ENCODE measurements at places on chromosomes 16 and 17. TPM values are rescaled to one million over a fixed set of nuclear protein-coding genes. Genes with fewer than 3 reads are reported as not detected.
A peak's percentile ranks its signal among the peaks of the same experiment; 100 is the strongest.

The PDILT gene
- not detected for total RNA-seq

DNA sequence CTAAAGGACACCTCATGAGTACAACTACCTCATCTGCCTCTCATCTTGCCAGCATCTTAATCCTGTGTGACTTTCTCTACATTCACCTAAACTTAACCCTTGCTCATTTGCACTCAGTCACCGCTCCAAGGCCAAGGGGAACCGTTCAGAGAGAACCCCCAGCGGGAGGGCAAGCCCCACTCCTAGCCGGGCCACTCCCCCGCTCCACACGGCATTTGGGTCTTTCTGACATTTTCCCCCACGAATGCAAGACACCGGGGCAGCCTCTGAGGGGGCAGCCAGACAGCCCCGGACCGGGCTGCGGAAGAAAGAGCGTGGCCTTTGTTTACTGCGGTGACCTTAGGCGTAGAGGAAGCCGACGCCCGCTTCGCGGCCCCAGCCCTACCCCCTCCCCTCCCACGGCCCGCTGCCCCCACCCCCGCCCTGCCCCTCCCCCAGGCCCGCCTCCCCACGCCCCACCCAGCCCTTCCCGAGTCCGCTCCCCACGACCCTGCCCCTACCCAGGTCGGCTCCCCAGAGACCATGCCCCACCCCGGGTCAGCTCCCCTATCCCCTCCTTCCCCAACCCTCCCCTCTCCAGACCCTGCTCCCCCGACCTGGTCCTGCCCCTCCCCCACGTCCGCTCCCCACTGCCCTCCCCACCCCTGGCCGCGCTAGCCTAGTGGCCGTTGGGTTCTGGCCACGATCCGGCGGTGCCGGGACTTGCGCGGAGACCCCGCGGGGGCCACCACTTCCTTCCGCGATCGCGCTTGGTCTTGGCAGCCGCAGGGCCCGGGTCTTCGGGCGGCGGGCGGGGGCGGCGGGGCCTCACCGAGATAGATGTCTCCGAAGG is 789 bp downstream of the CSNK1D start:
- no peaks in the 10 kb centered on the region for H3K36me3 ChIP-seq
- peak overlapping the region; percentile 100 for H3K4me3 ChIP-seq
- H3K4me1 ChIP-seq = peaks cover 61% of the 10 kb centered on the region
- peak; percentile 53 for DNase-seq

DNA sequence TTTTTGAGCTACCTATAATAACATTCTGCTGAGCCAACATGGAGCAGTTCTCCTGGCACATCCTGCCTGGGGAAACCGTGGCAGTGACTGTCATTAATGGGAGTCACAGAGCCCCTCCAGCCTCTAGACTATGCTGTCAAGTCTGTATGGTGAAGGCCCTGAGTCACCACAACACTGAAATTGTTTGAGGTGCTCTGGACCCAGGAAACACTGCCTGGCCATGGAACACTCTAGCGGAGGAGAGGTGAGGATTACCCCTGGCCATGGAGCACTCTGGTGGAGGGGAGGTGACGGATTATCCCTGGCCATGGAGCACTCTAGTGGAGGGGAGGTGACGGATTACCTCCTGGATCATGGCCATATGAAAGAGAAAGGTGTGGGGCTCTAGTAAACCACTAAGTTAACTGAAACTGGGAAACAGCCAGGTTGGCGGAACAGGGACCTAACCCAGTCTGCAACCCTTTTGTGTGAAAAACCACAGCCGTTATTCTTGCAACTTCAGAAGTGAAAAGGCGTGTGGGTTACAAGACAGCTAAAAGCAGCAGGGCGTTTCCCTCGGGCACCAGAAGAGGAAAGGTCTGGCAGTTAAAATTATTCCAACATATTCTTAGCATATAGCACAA is 156.7 kb downstream of the KCNJ12 start:
- H3K27me3 ChIP-seq = no peaks in the 10 kb centered on the region
- no peak for DNase-seq
- H3K36me3 ChIP-seq = no peaks in the 10 kb centered on the region

- H3K36me3 ChIP-seq = no peaks in the 10 kb centered on the region
- no peak overlapping the region for H3K4me3 ChIP-seq
- no peaks in the 10 kb centered on the region for H3K27me3 ChIP-seq
These were observed 124.8 kb upstream of the ERCC4 start for GRCh38 chr16:13795131-13795530.

The TBC1D3 gene
- total RNA-seq = not detected

The CCDC200 gene
- total RNA-seq = not detected

The SEPTIN12 gene
- total RNA-seq = not detected

GRCh38 chr17:75182319-75182568 is 515 bp downstream of the SUMO2 start:
- no peak for DNase-seq
- peaks cover 6% of the 10 kb centered on the region for H3K4me1 ChIP-seq
- peak overlapping the region; percentile 100 for H3K27ac ChIP-seq
- peak overlapping the region; percentile 99 for H3K4me3 ChIP-seq
- no peaks in the 10 kb centered on the region for H3K36me3 ChIP-seq
- H3K27me3 ChIP-seq = no peaks in the 10 kb centered on the region

DNA sequence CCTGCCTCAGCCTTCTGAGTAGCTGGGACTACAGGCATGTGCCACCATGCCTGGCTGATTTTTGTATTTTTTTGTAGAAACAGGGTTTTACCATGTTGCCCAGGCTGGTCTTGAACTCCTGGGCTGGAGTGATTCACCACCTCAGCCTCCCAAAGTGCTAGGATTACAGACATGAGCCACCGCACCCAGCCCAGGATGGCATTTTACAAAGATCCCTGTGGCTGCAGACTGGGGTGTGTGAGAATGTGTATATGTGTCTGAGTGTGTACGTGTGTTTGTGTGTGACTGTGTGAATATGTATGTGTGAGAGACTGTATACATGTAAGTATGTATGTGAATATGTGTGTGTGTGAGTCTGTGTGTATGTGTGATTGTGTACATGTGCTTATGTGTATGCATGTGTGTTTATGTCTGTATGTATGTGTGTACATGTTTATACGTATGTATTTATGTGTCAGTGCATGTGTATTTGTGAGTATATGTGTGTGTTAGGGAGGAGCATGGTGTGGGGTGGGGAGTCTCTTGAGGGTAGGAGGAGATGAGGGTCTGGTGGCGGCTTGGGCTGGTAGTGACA is 17.0 kb downstream of the RPTOR start:
- H3K36me3 ChIP-seq = no peaks in the 10 kb centered on the region
- no peaks in the 10 kb centered on the region for H3K27me3 ChIP-seq
- no peak overlapping the region for H3K4me3 ChIP-seq
- DNase-seq = no peak

DNA sequence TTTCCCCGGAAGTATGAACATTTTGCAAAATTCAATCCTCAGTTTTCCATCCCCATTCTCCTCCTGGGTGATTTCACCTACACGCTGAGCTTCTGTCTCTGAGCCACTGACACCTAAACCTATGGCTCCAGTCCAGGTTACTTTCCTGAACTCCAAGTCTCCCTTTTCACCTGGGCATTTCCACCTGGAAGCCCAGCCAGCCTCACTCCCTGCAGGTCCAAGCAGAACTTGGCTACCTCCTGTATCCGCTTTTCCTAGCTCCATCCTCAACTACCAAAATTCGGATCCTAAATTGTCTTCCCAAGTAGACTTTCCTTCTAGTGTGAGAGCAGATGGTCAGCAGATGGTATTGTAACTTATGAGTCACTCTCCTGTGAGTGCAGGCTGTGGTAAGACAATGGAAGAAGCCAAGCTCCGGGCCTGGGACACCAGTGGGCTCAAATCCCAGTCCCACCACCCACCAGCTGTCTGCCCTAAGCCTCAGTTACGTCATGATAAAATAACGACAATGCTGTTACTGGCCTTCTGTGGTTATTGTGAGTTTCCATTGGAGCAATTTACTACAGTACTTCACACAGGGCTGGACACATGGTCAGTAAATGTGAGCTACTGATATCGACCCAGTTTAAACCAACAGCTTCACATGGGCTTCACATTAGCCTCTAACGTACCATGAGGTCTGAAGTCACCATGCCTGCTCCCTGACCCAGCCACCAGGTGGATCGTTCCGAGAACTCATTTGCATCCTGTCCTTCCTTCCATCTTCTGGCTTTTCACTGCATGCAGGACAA is 33.3 kb downstream of the PECAM1 start:
- H3K27ac ChIP-seq = no peak overlapping the region
- H3K36me3 ChIP-seq = no peaks in the 10 kb centered on the region
- DNase-seq = no peak
- H3K4me1 ChIP-seq = no peaks in the 10 kb centered on the region

The CCDC40 gene
- total RNA-seq = 3.0 TPM

The MYH2 gene
- not detected for total RNA-seq

- DNase-seq = peak; percentile 40
- no peaks in the 10 kb centered on the region for H3K36me3 ChIP-seq
- peaks cover 29% of the 10 kb centered on the region for H3K27me3 ChIP-seq
- peak within 1 kb of the TSS; percentile 49 for H3K27ac ChIP-seq
- H3K4me1 ChIP-seq = peaks cover 50% of the 10 kb centered on the region
These were observed at the start of gene FGF11 for GRCh38 chr17:7439462-7440112. TSS of gene FGF11 (plus strand) at chr17:7439512. CDS start at chr17:7439621, 109 bp downstream.

The HID1 gene
- 15.3 TPM for total RNA-seq

- no peaks in the 10 kb centered on the region for H3K27me3 ChIP-seq
- H3K36me3 ChIP-seq = no peaks in the 10 kb centered on the region
- peaks cover 1% of the 10 kb centered on the region for H3K4me1 ChIP-seq
- DNase-seq = no peak
- no peak overlapping the region for H3K4me3 ChIP-seq
These were observed 42.9 kb upstream of the KSR1 start for GRCh38 chr17:27413315-27413714.

GRCh38 chr16:4736546-4736945 is 2.2 kb downstream of the DNAAF8 start:
- H3K4me1 ChIP-seq = peaks cover 5% of the 10 kb centered on the region
- no peak overlapping the region for H3K27ac ChIP-seq
- H3K4me3 ChIP-seq = no peak overlapping the region

DNA sequence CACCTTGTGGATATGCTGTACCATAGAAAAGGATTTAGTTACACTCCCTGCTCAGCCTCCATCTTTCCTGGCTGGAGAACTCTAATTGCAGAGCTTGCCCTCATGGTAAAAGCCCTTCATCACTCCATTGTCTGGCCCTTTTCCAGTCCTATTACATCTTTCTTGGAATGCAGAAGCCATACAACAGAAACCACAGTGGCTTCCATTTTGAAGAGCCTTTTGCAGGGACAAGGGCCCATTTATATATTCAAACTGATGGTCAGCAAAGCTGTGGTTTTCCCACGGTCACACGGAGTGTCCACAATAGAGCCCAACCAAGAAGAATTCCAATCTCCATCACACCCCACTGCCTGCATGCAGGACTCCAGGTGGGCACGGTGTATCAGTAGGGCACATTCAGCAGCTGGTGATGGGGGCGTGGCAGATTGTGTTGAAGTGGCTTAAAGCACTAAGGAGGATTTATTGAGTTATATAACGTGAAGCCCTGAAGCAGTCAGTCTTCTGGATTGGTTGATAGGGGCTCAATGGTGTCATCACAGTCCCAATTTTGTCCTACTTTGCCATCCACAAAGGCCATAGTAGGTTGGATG is 20.3 kb downstream of the COPRS start:
- H3K4me3 ChIP-seq = no peak overlapping the region
- no peaks in the 10 kb centered on the region for H3K36me3 ChIP-seq
- peaks cover 14% of the 10 kb centered on the region for H3K4me1 ChIP-seq
- no peak for DNase-seq
- H3K27me3 ChIP-seq = no peaks in the 10 kb centered on the region

DNA sequence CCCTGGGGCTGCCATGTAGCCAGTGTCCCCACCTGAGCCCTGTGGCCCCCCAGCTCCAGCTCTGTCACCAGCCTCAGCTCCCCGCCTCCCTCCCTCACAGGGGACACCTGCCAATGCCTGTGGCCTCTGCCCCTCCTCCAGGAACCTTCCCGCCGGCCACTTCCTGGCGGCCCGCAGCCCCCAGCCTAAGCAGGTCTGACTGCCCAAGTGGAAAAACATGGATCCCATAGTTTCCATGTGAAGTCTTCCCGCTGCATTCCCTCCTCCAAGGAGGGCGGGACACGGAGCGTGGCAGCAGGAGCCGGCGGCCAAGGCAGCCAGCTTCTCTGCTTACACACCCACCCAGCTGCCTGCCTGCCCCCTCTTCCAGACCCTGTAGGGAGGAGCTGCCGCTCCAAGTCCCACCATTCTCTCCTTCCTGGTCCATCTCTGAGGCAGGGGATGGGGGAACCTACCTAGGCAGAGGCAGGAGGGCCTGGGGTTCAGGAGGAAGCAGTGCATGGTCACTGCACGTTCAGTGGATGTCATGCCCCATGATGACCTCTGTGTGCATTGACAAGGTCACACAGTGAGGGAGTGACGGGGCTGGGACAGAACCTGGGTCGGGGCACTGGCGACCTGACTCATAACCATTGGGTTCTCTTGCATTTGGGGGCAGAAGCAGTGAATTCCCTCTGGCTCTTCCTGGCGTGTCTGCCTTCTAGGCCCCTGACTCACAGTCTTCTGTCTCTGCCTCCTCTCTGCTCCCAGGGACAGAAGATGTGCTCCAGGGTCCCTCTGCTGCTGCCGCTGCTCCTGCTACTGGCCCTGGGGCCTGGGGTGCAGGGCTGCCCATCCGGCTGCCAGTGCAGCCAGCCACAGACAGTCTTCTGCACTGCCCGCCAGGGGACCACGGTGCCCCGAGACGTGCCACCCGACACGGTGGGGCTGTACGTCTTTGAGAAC is 8.7 kb downstream of the VASN start:
- peaks cover 33% of the 10 kb centered on the region for H3K4me1 ChIP-seq
- no peaks in the 10 kb centered on the region for H3K27me3 ChIP-seq
- DNase-seq = no peak
- H3K27ac ChIP-seq = peak overlapping the region; percentile 57

The DPEP3 gene
- not detected for total RNA-seq

The MMP2 gene
- total RNA-seq = 107 TPM

DNA sequence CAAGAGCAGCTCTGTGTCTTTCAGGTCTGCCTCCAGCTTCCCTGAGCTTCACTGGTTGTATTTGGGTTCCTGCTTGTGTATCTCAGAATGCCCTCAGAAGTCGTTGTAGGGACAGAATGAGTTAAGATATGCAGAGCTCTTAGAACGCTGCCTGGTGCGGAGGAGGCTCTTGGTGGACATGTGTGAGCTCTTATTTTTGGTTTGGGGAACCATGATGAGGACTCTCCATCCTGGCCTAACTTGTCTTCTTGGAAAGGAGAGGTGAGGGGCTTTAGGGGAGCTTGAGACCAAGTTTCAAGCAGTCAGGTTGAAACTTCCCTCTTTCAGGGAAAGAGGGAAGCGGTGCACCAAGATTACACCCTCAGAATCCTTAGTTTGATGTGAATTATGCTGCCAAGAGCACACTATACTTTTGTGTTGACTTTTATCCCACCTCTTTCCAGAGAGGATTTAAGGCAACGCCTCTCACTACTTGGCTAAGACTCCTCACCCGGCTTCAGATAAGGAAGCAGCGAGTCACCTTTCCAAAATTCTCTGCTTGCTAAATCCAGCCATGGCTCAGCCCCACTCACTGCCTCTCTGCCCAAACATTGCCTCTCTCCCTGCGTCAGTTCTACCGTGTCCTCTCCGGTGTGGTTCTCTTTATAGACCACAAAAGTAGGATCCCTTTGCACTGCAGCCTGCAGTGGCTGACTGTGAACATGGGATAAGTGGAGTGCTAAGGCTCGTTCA is 12.7 kb downstream of the CDK5RAP3 start:
- no peaks in the 10 kb centered on the region for H3K36me3 ChIP-seq
- H3K4me3 ChIP-seq = no peak overlapping the region
- no peak overlapping the region for H3K27ac ChIP-seq
- no peak for DNase-seq
